ENCODE measurements at places on chromosomes 3 and 15.
A peak's percentile ranks its signal among the peaks of the same experiment; 100 is the strongest.

- no peak for DNase-seq
Measured at GRCh38 chr3:159770998-159771397, 217.6 kb upstream of the IL12A start.

DNA sequence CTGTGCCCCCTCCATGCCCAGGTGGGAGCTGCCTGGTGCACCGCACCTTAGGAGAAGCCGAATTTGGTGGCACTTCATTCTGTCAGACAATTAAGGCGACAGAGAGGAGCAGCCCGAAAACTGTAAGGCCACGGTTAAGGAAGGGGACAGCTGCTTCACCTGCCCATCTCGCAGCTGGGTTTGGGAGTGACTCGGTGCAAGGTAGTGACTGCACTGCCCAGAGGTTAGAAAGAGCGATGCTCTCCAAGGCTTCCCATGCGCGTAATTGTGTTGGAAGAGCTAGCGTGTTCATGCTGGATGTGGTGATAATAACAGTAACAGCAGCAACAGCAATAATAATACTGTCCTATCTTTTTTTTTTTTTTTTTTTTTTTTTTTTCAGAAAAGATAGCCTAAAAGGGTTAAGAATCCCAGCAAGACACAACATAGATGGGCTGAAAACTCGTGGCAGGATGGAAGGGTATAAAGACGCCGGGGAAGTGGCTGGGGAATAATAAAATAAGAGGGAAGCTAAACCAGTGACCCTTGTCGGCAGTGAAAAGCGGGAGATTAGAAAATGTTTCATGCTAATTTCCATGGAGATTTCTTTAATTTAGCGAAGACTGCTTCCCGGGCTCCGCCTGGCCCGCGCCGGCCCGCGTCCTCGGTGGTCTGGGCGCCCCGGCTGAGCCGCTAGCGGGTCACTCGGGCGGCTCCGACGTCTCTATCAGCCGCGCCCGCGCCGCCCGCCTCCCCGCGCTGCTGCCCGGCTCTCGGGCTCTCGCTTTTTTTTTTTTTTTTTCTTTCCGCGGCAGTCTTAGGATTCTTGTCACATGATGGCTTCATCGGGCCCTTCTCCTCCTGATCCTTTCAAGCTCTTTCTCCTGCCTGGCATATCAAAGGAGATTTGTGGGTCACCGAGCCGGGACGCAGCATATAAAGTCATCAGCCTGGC, 617.1 kb downstream of the NR2F2 start:
- no peak for DNase-seq

GRCh38 chr3:3353153-3353552, 173.7 kb upstream of the CRBN start:
- DNase-seq, result no peak

GRCh38 chr3:179177611-179178010, 29.5 kb downstream of the PIK3CA start:
- no peak for DNase-seq

- no peak for DNase-seq
Measured at GRCh38 chr3:52917044-52917443, 19.7 kb upstream of the STIMATE start.

GRCh38 chr3:88742106-88742505, 365.3 kb upstream of the EPHA3 start:
- no peak for DNase-seq

- no peak for DNase-seq
Measured at GRCh38 chr3:47019201-47019600, 39.7 kb downstream of the NBEAL2 start.

GRCh38 chr3:141410408-141410807, 42.1 kb downstream of the ZBTB38 start:
- DNase-seq, result no peak

DNA sequence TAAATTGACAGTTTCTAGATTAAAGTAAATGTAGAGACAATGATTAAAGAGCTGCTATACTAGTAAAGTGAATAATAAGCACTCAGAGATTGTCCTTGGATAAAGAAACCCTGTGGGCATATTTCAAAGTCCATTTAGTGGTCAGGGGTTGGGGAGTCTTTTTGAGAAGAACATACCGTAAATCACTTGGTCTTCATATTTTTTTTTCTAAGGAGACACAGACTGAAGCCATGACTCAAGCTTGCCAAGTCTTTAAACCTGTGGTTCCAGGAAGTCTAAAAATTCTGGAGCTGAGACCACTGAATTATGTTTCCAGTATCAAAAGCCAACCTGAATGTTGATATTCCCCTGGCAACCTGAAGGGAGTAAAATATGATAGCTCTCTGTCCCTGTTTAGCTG, 171.0 kb downstream of the TPRG1 start:
- no peak for DNase-seq

DNA sequence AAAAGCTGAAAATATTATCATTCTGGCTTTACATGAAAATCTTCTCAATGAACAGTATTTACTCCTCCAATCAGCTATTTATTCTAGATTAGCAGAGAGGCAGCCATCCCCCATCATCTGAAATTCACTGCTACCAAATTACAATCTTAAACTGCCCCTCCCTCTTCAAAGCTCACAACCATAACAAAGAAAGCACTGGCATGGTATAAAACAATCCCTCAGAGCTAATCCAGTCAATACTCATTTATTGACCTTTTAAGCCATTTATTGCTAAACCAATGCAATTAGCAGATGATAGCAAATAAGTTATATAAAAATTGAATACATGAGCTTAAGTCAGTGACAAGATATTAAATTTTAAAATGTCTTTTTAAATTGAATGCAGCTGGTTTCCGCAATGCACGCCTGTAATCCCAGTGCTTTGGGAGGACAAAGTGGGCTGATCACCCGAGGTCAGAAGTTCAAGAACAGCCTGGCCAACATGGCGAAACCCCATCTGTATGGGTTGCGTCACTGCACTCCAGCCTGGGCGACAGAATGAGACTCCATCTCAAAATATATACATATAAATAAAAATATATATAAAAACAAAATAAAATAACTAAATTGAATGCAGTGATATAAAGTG, 12.1 kb downstream of the SLC4A7 start:
- DNase-seq, result no peak

DNA sequence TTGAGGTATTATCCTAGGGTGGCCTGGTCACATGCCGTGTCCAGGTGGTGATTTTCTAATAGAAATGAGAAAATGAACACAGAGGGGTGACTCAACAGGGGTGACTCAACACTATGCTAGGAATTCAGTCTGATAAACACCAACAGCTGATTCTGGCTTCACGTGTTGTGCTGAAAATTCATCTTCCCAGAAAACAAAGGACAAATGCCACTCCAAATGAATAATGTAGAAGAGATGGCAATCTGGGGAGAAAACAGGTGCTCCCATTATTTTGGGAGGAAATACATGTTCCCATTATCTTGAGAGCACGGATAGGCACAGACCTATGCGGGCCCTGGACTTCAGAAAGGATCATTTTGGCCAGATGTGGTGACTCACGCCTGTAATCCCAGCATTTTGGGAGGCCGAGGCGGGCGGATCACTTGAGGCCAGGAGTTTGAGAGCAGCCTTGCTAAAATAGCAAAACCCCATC, 101.2 kb upstream of the MEX3B start:
- DNase-seq, result peak; percentile 99

GRCh38 chr3:71628522-71628921, 45.0 kb upstream of the FOXP1 start:
- no peak for DNase-seq

GRCh38 chr3:138347960-138348753, at the start of gene MRAS:
MRAS (plus strand) TSS chr3:138348579; CDS start chr3:138372884, 24,305 bp downstream.
- peak; percentile 57 for DNase-seq

DNA sequence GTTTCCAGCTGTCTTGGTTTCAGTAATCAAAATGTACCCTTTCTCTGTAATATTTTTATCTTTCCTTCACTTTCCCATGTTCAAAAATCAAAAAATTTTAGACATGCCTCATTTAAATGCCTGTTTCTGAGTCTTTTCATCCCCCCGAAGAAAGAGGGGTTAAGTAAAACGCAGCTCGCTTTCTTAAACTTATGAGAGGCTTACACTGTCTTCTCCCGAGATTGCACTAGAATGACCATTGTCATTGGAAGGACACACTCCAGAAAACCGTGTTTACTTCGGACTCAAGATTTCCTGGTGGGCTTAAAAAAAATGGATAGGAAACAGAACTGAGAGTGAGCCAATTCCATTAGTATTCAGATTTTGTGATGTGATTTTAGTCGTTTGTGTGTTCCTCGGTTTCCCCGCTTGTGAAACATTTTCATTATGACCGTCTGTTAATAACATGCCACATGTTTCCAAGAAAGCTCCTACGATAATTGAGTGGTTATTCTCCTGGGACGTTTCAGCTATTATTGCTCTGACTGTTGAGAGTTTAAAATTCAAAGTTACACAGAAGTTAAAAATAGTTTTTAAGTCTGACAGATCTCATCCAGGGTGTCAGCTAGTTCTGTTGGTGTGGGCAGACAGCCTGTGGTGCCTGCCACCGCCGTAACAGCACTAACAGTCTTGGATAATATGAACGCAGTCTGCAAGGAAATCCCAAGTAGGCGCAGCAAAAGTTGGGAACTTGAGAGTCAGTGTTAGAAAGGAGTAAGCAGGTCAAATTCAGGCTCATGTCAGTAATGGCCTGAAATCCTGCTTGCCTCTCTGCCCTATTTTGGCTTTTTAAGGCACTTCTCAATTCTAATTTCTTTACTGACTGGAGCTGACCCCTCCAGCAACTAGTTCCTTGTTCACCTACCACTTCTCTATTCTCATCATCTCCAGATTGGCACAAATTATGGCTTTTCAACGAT, 1.5 kb downstream of the CRYBG3 start:
- no peak for DNase-seq

- DNase-seq, result no peak
Measured at GRCh38 chr3:195794708-195795107, 17.0 kb downstream of the MUC4 start.

DNA sequence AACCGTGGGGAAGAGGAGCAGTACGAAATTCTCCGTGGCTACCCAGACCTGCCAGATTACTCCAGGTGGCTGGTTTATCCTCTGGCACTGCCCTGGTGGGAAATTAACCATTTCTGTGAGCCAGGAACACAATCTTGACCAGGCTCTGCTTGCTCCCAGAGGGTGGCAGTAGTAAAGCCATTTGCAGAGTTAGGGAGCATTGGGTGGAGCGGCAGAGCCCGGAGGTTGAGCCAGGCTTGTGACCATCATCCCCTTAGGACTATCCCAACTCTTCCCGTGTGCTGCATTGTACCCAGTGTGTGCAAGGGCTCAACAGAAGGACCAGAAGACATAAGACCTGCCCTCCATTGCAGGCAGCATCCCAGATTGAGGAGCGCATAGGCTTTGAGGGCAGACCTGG, 5.3 kb downstream of the KNG1 start:
- peak; percentile 3 for DNase-seq

- no peak for DNase-seq
Measured at GRCh38 chr15:82963471-82964341, 11.2 kb upstream of the HOMER2 start.

GRCh38 chr15:58584789-58585461, 153.1 kb downstream of the LIPC start:
- DNase-seq, result no peak

GRCh38 chr3:183837390-183837789, 12.0 kb upstream of the MAP6D1 start:
- no peak for DNase-seq

DNA sequence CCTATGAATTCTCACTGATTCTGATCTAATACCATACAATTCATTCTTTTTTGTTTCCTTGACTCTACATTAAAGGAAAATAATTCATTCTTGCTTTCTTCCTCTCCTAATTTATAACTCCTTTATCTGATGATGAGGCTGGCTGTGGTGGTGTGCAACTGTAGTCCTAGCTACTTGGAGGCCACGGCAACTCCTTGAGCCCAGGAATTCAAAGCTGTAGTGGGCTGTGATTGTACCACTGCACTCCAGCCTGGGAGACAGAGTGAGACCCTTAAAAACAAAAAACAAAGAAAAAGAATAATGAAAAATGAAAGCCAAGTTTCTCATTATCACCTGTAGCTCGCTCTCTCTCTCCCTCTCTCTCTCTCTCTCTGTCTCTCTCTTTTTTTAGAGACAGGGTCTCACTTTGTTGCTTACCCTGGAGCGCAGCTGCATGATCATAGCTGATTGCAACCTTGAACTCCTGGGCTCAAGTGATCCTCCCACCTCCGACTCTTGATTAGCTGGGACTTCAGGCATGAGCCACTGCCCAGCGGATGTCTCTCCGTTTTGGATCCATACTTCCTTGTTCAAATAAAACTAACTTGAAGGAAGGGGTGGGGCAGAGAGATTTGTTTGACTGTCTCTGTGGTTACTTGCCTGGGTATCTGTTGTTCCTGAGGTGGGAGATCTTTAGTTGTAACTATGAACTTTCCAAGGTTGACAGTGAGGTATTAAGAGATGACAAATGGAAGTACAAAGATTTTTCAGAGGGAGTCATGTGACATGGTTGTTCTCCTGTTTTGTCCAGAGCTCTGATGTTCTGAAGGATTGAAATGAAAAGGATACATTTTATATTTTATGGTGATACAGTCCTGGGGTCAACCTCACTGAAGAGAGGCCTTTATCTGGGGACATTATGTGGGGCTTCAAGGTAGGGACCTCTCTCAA, 46.9 kb downstream of the STARD9 start:
- no peak for DNase-seq

DNA sequence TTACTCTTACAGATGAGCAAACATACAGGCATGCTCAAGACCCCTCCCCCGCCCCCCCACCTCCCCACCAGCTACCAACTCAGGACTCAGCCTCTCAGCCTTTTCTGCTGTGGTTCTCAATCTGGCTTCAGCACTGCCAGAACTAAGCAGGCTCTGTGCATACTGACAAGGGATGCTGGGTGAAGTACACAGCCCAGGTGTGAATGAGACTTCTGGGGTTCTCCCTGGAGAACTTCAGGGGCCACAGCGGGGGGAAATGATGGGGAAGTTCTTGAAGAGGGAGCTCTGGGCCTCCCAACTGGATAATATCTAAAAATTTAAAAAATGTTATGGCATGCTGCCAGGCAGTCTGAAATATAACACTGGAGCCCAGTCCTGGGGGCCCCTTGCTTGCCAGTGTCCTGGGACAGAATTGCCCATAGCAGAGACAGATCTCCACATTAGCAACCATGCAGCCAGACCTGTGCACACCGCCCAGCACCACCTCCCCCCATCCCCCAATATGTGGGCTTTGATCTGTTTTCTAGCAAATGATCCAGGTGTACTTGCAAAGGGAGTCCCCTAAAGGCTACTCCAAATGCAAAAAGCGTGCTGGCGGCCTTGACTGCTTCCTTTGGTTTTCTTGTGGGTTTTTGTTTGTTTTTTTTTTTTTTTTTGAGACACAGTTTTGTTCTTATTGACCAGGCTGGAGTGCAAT, 41.4 kb downstream of the PGPEP1L start:
- peak; percentile 61 for DNase-seq

DNA sequence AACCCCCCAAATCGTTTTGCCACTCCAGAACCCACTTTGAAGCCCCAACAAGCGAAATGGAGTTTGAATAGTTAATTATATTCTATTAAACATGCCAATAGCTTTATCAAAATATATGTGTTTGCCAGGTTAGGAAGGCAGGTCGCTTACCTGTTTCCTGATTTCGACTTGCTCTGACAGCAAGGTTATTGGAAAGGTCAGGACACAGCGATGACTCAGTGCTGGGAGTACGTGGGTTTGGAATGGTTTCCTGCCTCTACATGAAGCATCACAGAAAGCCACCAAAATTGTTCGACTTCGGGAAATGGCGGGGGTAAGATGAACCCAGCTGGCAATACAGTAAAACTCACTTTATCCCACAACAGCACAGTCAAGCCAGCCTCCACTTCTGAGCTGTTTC, 135.6 kb upstream of the ABI3BP start:
- DNase-seq, result no peak

GRCh38 chr3:99833617-99834205, 16.0 kb downstream of the CMSS1 start:
- DNase-seq, result no peak

- no peak for DNase-seq
Measured at GRCh38 chr3:36763850-36764703, at the start of gene DCLK3. DCLK3 (minus strand) TSS chr3:36764553; CDS start chr3:36764263, 290 bp downstream.

Measured in HS-27A (cell line).